BJ (cell line): ENCODE measurements at places on chromosomes 2 and 18. TPM values are rescaled to one million over a fixed set of nuclear protein-coding genes. Genes with fewer than 3 reads are reported as not detected.

The METTL8 gene
- polyA plus RNA-seq, result 5.4 and 16.2 TPM in 2 replicates

- DNase-seq, result no peak
These were observed 147.5 kb upstream of the TTC39C start for GRCh38 chr18:23867006-23867405.

DNA sequence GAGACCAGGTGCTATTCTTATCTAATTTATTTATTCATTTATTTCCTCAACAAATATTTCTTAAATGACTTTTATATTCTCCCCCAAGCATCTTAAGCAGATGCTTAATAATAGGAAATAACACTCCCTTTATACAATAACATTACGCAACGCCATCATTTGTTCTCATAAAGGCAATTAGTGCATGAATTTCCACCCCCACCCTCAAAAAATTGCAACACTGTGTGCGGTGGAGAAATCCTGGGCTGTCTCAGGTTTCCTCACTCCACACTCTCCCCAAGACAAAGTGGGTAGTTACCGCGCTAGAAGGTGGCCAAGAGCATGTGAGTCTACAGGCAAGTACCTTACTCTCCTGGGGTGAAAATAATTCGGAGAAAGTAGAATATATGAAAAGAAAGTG, 37.0 kb upstream of the CTDP1 start:
- no peak for DNase-seq

DNA sequence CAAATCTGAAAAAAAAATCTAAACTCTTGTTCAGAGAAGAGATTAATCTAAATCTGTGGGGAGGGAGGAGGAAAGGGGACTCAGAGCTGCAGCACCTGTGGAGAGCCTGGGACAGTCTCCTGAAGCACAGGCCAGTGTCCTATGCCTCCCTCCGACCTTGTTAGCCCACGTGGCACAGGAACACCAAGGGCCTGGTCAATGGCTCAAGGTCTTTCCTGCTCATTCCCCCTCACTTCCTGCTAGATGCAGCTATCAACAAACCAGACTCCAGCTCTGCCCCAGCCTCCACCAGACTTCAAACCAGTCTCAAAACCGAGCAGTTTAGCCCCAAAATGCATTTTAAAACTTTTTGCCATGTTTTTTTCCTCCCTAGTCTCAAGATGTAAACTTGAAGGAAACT, 20.1 kb upstream of the SULT1C3 start:
- no peak for DNase-seq

DNA sequence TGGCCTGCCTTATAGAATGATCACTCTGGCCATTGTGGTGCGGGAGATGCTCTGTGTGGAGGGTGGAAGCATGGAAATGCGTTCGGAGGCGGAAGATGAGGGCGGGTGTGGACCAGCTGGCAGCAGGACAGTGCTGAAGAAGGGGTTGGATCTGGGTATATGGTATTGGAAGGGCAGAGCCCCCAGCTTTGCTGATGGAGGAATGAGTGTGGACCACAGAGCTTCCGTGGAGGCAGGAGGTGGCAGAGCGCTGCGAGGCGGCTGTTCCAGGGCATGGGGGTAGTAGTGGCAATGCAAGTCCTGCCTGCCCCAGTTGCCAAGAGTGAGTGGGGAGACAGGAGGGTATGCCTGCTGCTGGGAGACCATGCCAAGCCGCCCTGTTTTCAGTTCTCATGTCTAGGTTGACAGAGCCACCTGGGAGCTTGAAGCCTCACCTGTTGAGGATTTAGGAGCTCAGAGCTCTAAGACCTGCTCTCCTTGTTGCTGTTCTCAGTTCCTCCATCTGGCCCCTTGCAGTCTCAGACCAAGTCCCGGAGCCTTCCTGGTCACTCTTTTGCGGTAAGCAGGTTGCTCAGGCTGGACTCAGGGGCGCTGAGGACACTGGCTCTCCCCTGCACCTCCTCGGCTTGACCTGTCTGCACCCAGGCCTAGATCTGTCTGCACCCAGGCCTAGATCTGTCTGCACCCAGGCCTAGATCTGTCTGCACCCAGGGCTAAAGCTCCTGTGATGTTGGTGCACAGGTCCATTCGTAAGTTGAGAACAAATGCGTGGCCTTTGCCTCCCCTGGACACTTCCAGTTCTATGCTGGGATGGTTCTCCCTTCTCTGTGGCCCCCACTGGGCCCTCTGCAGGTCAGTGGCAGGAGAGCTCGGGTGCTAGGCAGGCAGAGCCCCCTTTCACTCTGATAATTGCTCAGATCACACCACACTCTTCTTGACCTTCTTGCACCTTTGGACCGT, 290.5 kb upstream of the HS6ST1 start:
- DNase-seq, result no peak

The GPR35 gene
- polyA plus RNA-seq, result 0.10 and 0.17 TPM in 2 replicates
